ENCODE measurements at places on chromosomes 6 and 20.

DNA sequence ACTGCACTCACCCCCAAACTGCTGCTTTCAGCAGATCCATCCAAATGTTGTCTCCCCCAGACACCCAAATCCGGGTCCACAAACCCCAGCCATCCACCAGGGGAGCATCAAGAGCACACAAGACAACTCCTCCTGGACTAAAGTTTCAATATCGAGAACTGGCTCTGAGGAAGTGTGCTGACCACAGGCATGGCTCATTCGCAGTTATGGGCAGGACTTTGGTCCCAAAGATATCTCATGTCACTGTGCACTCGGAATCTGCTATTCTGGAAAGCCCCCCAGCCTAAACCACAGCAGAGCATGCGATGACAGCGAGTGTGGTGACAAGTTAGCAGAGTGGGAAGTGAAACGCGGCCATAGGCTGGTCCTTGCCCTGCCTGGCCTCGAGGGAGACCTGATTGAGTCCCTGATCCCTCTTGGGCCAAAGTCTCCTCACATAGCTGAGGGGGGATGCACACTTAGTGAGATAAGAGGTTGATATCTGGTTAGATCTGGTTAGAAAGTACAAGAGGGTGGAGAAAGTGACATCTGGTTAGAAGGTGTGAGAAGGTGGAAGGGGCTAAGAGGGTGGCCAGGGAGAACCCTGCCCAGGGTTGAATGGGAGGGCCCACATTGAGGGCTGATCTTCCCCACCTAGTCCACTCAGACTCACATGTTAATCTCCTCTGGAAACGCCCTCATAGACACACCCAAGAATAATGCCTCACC, 149.7 kb downstream of the MRPL14 start:
- DNase-seq: no peak

- peak; percentile 83 for DNase-seq
Measured at GRCh38 chr20:24745617-24746350, 203.3 kb upstream of the CST7 start.

GRCh38 chr6:57172136-57173055, at the start of gene BAG2:
Gene BAG2 (plus strand): TSS chr6:57172326. CDS start chr6:57172698, 372 bp downstream.
- peak; percentile 76 for DNase-seq

DNA sequence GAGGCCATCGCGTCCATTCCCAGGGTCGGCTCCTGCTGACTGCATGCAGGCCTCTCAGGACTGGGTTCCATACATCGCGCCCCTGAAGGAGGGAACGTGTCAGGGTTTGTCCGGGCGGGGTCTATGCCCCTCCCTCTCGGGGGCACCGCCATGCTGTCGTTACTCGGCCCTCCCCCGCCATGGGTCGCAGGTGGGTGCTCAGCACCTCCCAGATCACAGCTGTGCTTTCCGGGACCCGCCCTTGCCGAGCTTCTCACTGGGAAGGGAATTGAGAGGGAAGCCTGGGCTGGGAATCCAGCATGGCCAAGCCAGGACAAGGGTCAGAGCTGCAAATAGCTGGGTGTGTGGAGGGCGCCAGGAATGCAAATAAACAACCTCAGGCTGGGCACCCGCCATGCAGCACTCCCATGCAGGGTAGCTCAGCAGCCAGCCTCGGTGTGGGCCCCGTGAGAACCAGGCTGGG, at the start of gene FRMD1:
FRMD1 (minus strand) TSS at position 270 of the 463 bp plus-strand sequence; CDS start at position 152, 118 bp downstream.
- DNase-seq: no peak
